Cardiac muscle cell (in vitro differentiated cells and primary cell): ENCODE measurements at places on chromosomes 1 and 21. TPM values are rescaled to one million over a fixed set of nuclear protein-coding genes. Genes with fewer than 3 reads are reported as not detected.

KIF21B gene
- 2.4 and 3.5 TPM in 2 replicates for total RNA-seq

PADI2 gene
- 0.54 and 0.67 TPM in 2 replicates for total RNA-seq

GRCh38 chr21:36703626-36704280, 4.8 kb downstream of the SIM2 start:
- H3K4me1 ChIP-seq = peaks cover 8% of the 10 kb centered on the region
- no peaks in the 10 kb centered on the region for H3K36me3 ChIP-seq
- no peak overlapping the region for H3K27ac ChIP-seq
- DNase-seq = no peak
- H3K27me3 ChIP-seq = peaks cover 100% of the 10 kb centered on the region
- H3K4me3 ChIP-seq = no peak overlapping the region

DNA sequence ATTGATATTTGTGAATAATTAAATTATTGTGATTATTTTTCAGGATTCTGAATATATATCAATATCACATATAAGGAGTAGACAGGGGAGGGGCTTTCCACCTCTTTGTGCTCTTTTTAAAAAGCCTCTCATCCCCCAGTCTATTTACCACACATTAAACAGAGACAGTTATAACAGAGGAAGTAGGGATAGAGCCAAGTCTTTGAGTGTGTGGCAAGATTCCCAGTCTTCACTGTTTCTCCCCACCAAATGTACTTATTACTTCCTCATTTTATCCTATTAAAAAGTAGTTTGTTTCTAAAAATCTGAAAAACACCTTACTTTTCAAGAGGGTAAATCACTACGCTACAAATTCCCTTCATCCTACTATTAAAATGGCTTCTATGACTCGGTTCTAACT, 46.7 kb downstream of the EPS15 start:
- H3K36me3 ChIP-seq = peaks cover 8% of the 10 kb centered on the region
- H3K4me1 ChIP-seq = no peaks in the 10 kb centered on the region
- H3K4me3 ChIP-seq = no peak overlapping the region

DNA sequence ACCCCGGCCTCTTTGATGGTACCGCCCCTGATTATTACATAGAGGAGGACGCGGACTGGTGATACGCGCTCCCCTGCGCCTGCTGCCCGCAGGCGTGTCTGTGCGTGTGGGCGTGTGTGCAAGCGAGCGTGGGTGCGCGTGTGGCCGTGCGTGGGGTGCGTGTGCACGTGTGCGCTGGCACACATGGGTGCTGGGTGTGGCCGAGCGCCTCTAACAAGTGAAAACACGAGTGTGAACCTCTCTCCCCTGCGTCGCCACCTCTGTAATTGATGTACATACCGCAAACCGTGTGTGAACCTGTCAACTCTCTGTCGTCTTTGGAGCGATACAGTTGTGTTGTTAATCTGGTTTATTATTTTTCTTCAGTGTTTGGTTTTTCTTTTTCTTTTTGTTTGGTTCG, 87.8 kb upstream of the TMEM51 start:
- H3K27ac ChIP-seq = no peak overlapping the region
- no peak for DNase-seq
- peaks cover 3% of the 10 kb centered on the region for H3K36me3 ChIP-seq
- H3K4me1 ChIP-seq = no peaks in the 10 kb centered on the region
- H3K27me3 ChIP-seq = no peaks in the 10 kb centered on the region
- no peak overlapping the region for H3K4me3 ChIP-seq

DNA sequence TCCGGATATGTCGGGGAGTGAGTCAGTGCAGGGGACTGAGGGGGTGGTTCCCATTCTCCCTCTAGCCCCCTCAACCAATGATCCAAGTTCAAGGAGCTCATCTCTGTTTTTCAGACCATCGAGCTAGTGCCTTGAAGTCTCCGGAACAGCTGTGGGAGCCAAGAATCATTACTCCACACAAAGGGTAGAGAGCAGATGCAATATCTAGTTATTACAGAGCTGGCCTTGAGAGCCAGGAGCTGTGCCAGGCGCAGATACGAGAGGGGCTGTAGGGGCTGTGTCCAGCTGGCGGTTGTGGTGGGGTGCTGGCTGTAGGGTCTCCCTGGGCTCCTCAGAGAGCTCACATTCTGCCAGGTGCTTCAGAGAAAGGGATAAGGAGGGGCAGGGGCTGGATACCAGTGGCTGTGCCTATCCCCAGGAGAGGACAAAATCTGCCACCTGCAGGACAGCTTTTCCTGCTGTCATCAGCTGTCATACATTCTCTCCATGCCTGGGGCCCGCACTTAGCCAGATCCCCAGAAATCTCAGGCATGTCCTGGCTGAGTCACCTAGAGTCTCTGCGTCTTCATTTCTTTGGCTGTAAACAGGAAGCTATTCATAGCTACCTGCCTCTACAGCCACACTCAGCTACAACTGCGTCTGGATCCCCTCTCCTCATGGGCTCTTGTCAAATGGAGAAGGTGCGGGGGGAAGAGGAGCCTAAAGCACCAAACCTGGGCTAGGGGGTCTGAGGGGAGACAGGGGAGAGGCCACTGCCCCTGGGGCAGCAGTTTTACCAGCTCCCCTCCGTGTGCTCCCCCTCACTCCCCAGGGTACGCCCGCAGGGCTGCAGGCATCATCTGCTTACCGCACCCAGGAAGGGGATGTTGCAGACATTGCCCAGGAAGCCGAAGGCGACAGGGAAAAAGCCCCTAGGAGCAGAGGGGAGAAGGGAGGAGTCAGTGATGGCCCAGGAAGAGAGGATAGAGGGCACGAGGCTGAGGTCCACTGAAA, 2.4 kb upstream of the KISS1 start:
- peaks cover 7% of the 10 kb centered on the region for H3K27me3 ChIP-seq
- H3K36me3 ChIP-seq = no peaks in the 10 kb centered on the region
- H3K27ac ChIP-seq = peak overlapping the region; percentile 65
- no peak overlapping the region for H3K4me3 ChIP-seq
- H3K4me1 ChIP-seq = peaks cover 26% of the 10 kb centered on the region
- DNase-seq = peak; percentile 54

DNA sequence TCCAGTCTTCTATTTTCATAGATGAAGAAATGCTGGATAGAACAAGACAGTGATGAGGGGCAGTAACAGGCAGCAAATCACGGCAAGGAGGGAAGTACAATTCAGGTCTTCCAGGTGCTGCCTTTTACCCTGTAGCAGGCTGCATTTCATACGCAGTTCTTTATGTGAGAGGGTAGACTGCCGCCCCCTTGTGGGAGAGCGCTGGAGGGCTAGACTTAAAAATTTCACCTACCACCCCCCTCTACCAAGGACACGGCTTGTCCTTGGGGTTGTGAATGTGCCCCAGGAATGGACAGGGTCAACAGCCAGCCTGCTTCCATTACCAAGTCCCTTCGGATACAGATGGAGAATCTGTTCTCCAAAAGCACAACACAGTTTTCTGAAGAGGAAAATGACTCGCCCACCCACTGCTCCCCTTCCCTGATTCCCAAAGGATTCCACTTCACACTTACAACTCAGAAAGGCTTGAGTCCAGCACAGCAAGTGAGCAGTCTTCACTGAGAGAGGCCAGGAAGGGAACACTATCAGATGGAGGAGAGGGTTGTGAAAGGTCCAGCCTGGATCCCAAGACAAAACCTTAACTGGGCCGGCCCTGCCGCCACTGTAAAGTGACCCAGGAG, 7.4 kb downstream of the WDR77 start:
- H3K27me3 ChIP-seq = no peaks in the 10 kb centered on the region
- H3K36me3 ChIP-seq = peaks cover 32% of the 10 kb centered on the region
- peaks cover 4% of the 10 kb centered on the region for H3K4me1 ChIP-seq
- H3K27ac ChIP-seq = peak overlapping the region; percentile 57
- H3K4me3 ChIP-seq = no peak overlapping the region

GRCh38 chr1:47944561-47944960, 52.6 kb downstream of the TRABD2B start:
- DNase-seq = no peak
- no peaks in the 10 kb centered on the region for H3K36me3 ChIP-seq
- H3K4me1 ChIP-seq = no peaks in the 10 kb centered on the region
- peaks cover 3% of the 10 kb centered on the region for H3K27me3 ChIP-seq

DNA sequence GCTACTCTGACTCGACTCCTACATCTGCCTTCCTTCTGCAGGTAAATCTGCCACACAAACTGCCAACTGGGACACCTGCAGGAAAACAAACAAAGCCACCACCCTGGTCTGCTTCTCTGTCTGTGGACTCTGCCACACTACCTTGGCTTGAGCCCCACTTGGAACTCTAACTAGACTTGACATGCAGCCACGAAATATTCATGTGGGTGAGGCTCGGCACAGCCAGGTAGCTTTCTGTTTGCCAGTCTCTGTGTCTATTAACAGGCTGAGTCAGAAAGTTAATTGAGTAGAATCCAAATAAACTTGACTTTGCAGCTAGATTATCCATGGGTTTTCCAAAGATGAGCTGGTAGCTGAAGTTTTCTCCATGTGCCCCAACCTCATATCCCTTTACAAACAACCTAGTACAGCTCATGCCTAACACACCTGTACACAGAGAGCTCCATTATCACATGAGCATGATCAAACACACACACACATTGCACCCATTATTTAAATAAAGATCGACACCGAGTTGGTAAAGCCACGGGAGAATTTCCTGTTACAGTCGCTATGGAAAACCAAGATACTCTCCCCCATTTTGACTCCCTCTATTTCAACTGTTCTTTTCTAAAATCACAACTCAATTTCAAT, 808 bp downstream of the C1orf116 start:
- H3K27ac ChIP-seq = no peak overlapping the region
- H3K27me3 ChIP-seq = peaks cover 5% of the 10 kb centered on the region
- H3K4me1 ChIP-seq = peaks cover 18% of the 10 kb centered on the region
- no peak for DNase-seq
- H3K36me3 ChIP-seq = no peaks in the 10 kb centered on the region

DNA sequence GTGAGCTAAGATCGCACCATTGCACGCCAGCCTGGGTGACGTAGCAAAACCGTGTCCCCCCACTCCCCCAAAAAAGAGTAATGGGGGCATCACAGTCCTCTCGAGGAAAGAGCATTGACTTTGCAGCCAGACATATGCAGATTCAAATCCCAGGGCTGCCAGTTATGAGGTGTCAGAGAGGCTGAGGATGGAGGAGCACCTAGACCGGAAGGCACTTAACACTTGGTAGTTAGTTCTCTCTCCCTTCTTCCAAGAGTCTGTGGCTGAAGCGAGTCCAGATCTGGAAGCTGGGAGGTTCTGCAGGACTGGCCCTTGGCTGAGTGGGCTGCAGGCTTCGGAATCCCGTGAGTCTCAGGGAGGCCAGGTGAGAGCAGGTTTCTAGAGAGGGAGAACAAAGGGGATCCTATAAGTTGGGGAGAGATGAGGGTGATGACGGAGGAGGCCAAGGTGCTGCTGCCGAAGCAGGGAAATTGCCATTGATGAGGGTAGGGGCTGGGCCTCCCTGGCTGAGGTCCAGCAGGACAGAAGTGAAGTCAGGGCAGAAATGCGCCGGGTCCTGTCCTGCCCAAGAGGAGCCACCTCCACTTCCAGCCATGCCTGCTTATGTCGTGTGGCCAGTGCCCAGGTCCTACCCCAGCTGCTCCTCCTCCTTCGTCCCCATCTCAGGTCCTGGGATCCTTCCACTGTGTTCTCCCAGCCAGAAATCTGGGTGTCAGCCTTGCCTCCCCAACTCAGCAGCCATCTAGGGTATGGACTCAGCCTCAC, 13.3 kb upstream of the SPOCD1 start:
- H3K27ac ChIP-seq = no peak overlapping the region
- H3K4me3 ChIP-seq = no peak overlapping the region
- H3K27me3 ChIP-seq = no peaks in the 10 kb centered on the region
- H3K36me3 ChIP-seq = no peaks in the 10 kb centered on the region
- DNase-seq = no peak
- H3K4me1 ChIP-seq = peaks cover 43% of the 10 kb centered on the region

DNA sequence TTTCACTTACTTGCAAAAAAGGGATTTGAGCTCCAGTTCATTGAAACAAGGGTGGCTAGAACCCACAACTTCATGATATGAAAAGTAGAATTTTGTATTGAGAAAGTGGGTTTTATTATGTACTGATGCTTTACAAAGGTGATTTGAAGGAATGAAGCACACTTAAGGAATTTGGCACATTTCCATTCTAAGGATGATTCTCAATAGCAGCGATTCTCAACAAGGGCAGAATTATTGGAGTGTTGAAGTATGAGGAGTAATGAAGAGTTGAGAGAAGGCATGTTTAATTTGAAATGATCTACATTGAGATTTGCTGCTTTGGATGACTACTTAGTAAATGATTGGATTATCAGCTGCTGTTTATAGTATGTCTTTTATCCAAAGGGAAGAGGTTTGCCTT, 54.7 kb downstream of the FNBP1L start:
- DNase-seq = no peak
- H3K36me3 ChIP-seq = no peaks in the 10 kb centered on the region
- H3K27me3 ChIP-seq = no peaks in the 10 kb centered on the region
- H3K4me3 ChIP-seq = no peak overlapping the region
- no peaks in the 10 kb centered on the region for H3K4me1 ChIP-seq
- no peak overlapping the region for H3K27ac ChIP-seq
